ENCODE measurements at places on chromosomes 1 and 21. TPM values are rescaled to one million over a fixed set of nuclear protein-coding genes. Genes with fewer than 3 reads are reported as not detected.

The GUCA2A gene
- not detected for total RNA-seq

The FCRLB gene
- total RNA-seq, result 0.36 TPM

The MAGI3 gene
- total RNA-seq, result 18.9 TPM

The TSPEAR gene
- total RNA-seq, result not detected

The OR2T1 gene
- not detected for total RNA-seq

The PGLYRP4 gene
- total RNA-seq, result 1.7 TPM

The LRRC47 gene
- total RNA-seq, result 52.2 TPM

The OR2G6 gene
- not detected for total RNA-seq

The FCRL3 gene
- not detected for total RNA-seq

The AMY1B gene
- total RNA-seq, result not detected

The GABRD gene
- total RNA-seq, result 0.64 TPM

- H3K27ac ChIP-seq, result no peak overlapping the region
- H3K4me3 ChIP-seq, result no peak overlapping the region
- H3K36me3 ChIP-seq, result peaks cover 5% of the 10 kb centered on the region
- H3K27me3 ChIP-seq, result peaks cover 11% of the 10 kb centered on the region
- no peak for DNase-seq
Measured at GRCh38 chr1:1006305-1007159, 6.6 kb upstream of the HES4 start.

- peak overlapping the region; percentile 100 for H3K27ac ChIP-seq
- H3K4me1 ChIP-seq, result peaks cover 60% of the 10 kb centered on the region
- H3K4me3 ChIP-seq, result peak overlapping the region; percentile 100
- H3K36me3 ChIP-seq, result peaks cover 49% of the 10 kb centered on the region
- H3K27me3 ChIP-seq, result peaks cover 56% of the 10 kb centered on the region
Measured at GRCh38 chr1:47229031-47229885, 2.8 kb downstream of the TAL1 start.

DNA sequence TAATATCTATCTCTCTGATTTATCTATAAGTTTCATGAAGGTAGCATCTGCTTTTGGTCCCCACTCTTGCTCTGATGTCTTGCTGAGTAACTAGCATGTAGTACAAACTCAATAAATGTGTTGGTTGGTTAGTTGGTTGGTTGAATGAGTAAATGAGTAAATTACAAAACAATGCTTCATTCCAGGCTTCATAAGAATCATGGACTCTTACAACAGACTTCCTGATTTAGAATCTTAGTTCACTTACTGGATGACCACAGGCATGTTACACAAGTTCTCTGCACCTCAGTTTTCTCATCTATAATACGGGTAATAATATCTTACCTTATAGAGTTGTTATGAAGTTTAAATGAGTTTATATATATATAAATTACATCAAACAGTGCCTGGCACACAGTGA, 98.6 kb downstream of the ZNF281 start:
- no peaks in the 10 kb centered on the region for H3K36me3 ChIP-seq
- no peak overlapping the region for H3K27ac ChIP-seq
- no peak for DNase-seq
- no peaks in the 10 kb centered on the region for H3K4me1 ChIP-seq
- no peak overlapping the region for H3K4me3 ChIP-seq
- H3K27me3 ChIP-seq, result peaks cover 1% of the 10 kb centered on the region

DNA sequence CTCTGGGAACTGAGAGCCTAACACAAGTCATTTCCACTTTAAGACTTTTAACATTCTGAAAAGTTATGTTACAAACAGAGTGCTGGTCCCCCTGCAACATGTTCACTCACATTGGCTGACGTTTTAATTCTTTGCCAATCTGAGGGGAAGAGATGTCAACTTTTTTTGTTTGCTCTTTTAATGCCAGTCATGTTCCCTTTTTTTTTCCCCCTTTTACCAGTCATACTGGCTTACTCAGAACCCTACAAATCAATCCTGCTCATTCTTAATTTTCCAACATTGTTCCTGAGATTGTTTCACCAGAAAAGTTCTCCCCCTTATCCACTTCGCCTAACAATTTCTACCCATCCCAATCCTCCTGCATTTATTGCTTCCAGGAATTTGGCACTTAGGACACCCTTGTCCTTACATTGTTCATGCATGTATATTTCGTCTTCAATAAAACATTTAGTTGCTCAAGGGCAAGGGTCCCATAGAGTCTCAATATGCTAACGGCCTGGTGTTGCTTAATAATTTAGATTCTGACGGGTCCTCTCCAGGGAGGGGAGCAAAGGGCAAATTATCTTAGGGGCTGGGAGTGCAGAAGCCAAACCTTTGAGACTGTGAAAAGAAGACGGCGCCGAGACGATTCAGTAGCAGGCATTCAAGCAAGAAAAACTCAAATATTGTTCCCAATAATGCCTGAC, 624 bp upstream of the CR1L start:
- H3K4me1 ChIP-seq, result peaks cover 47% of the 10 kb centered on the region
- peak overlapping the region; percentile 28 for H3K27ac ChIP-seq
- no peak for DNase-seq

DNA sequence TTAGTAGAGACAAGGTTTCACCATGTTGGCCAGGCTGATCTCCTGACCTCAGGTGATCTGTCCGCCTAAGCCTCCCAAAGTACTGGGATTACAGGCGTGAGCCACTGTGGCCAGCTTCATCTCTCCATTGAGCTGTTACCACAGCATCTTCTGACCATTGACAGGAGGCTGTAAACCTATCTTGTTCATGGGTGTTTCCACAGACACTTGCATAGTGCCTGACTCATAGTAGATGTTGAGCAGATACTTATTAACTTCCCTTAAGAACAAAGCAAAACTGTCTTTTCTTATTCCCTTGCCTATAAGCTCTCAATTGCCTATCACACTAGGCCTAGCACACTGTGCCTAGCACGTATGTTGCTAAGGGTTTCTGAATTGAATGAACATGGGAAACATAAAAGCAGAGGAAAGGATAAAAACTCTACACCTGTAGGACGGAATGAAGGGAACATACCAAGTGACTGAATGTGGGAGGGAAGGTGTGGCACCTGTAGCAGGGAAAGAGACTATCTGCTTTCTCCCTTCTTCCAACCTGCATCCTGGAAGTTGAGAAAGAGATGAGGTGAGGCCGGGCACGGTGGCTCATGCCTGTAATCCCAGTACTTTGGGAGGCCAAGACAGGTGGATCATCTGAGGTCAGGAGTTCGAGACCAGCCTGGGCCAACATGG, 1.2 kb upstream of the C1orf54 start:
- peaks cover 39% of the 10 kb centered on the region for H3K36me3 ChIP-seq
- peak overlapping the region; percentile 98 for H3K27ac ChIP-seq
- H3K27me3 ChIP-seq, result peaks cover 23% of the 10 kb centered on the region
- peak overlapping the region; percentile 81 for H3K4me3 ChIP-seq
- DNase-seq, result no peak

DNA sequence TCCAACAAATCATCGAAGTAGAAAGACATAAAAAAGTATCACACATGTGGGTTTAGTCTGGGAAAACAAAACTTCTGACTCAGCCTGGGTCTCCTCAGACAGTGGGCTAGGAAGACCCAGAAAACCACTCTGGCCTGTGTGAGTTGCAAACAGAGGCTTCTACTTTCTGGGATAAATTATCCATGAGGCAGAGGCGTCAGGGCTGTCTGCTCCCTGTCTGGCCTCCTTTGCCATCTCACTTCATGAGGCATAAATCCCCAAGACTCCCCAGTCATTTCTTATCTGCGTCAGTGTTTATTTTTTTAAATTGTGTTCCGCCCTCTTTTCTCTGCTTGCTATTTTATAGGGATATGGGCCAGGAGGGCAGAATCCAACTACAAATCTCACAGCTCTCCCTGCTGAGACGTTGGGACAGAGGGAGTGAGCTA, 80.6 kb upstream of the TRABD2B start:
- peaks cover 9% of the 10 kb centered on the region for H3K4me1 ChIP-seq
- no peak overlapping the region for H3K27ac ChIP-seq
- H3K4me3 ChIP-seq, result no peak overlapping the region
- H3K36me3 ChIP-seq, result no peaks in the 10 kb centered on the region
- no peaks in the 10 kb centered on the region for H3K27me3 ChIP-seq

GRCh38 chr1:224736619-224737352, 120.7 kb downstream of the CNIH3 start:
- no peak overlapping the region for H3K27ac ChIP-seq
- H3K4me1 ChIP-seq, result peaks cover 24% of the 10 kb centered on the region
- DNase-seq, result no peak
- no peak overlapping the region for H3K4me3 ChIP-seq
- no peaks in the 10 kb centered on the region for H3K36me3 ChIP-seq
- H3K27me3 ChIP-seq, result peaks cover 8% of the 10 kb centered on the region

DNA sequence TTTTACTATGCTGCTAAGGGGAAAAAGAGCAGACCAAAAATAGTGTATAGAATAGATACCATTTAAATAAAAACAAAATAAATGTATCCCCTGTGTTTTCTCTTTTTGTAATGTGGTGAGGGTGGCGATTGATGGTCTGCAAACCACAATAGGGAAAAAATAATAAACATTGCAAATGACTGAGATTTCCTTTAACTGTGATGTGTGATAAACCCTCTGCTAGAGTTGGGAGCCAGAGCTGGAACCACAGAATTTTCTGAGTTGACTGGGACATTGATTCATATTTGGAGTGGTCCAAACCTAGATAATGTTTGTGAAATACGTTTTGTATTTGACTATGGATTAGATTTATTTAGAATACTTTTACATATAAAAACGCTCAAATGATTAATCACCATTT, 70.6 kb upstream of the PTGFR start:
- H3K36me3 ChIP-seq, result no peaks in the 10 kb centered on the region
- no peaks in the 10 kb centered on the region for H3K27me3 ChIP-seq
- H3K27ac ChIP-seq, result no peak overlapping the region
- no peaks in the 10 kb centered on the region for H3K4me1 ChIP-seq
- H3K4me3 ChIP-seq, result no peak overlapping the region

DNA sequence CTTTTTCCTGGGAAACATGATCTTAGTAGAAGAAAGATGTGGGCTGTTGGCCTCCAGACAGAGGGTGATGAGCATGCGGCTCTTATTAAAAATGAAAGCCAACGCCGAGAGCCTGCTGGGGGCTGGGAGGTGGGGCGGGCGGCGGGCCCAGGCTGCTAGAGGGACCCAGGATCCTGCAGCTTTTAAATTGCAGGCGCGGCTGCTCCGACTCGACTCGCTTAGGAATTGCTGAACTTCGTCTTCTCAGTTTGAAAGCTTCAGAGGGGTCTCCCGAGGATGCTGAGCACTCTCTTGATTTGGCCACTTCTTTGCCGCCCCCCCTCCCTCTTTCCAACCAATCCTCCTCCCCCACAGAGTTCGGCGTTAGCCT, 1.2 kb downstream of the AGPAT3 start:
- no peak overlapping the region for H3K27ac ChIP-seq
- peaks cover 8% of the 10 kb centered on the region for H3K27me3 ChIP-seq
- peaks cover 4% of the 10 kb centered on the region for H3K4me1 ChIP-seq
- H3K4me3 ChIP-seq, result peak overlapping the region; percentile 78

- H3K4me1 ChIP-seq, result peaks cover 5% of the 10 kb centered on the region
- no peak overlapping the region for H3K4me3 ChIP-seq
- peaks cover 4% of the 10 kb centered on the region for H3K27me3 ChIP-seq
Measured at GRCh38 chr21:29164323-29164942, 34.0 kb downstream of the MAP3K7CL start.

DNA sequence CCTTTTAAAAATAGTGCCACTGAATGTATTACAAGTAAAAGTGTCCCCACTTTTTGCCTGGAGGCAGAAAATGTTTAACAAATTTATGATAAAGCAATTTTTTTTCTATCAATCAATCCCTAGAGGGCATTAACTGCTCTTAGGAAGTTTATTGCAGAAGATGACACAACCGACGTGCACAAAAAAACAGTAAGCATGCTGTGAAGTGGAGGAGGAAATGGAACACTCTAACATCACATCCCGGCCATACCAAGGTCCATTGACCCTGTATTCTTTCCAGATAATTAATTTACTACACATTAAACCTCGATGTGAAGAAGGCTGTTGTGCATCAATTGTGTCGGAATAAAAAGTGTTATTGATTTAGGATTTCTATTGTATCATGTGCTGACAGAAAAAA, 264.9 kb upstream of the NR5A2 start:
- no peaks in the 10 kb centered on the region for H3K27me3 ChIP-seq
- H3K27ac ChIP-seq, result no peak overlapping the region
- H3K4me3 ChIP-seq, result no peak overlapping the region
- no peaks in the 10 kb centered on the region for H3K4me1 ChIP-seq

DNA sequence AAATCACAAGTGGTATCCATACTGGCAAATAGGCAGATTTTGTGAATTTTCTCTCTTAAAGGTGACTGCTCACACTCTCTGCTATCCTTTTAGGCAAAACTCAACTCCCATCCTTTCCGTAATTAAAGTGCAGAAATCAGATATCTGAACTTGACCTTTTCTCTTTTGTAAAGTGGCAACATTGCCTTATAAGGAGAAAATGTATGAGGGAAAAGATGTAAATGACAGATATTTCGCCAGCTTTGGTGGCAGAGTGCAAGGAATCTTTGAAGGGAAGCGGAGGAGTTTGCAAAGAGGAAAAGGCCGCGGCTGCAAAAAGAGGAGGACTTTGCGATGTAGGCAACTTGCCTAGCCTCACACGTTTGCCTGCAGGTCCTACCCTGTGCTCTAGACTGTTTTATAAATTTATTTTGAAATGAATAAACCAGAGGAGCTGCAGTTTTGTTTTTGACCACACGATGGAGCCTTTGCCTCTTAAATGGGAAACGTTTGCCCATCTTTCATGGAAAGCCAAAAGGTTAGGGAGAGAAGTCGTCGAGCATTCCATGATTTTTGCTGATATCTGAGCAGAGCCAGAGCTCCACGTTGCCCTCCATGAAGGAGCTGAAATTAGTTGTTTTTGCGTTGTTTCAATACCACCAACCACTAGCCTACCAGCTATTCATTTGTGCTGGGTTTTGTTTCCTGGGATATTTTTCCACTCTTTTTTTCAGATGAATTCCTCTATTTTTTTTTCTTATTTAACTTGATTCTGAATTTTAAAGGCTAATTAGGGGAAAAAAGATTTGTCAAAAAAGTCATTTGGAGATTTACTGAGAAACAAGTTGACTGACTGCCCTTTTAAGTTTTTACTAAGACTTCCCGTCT, 242.3 kb downstream of the LMX1A start:
- H3K4me1 ChIP-seq, result peaks cover 3% of the 10 kb centered on the region
- peaks cover 5% of the 10 kb centered on the region for H3K27me3 ChIP-seq
- DNase-seq, result peak; percentile 61

- peaks cover 7% of the 10 kb centered on the region for H3K36me3 ChIP-seq
- no peak for DNase-seq
- H3K4me3 ChIP-seq, result no peak overlapping the region
Measured at GRCh38 chr1:1554926-1555915, 14.8 kb upstream of the TMEM240 start.

- no peaks in the 10 kb centered on the region for H3K36me3 ChIP-seq
- H3K4me1 ChIP-seq, result peaks cover 6% of the 10 kb centered on the region
- H3K27ac ChIP-seq, result peak within 1 kb of the TSS; percentile 71
- peak within 1 kb of the TSS; percentile 97 for H3K4me3 ChIP-seq
Measured at GRCh38 chr1:216723274-216723780, at the start of gene ESRRG. ESRRG (minus strand) TSS chr1:216723429; CDS start chr1:216723299, 130 bp downstream.

- H3K4me3 ChIP-seq, result no peak overlapping the region
- no peaks in the 10 kb centered on the region for H3K36me3 ChIP-seq
- H3K27ac ChIP-seq, result no peak overlapping the region
- peaks cover 3% of the 10 kb centered on the region for H3K4me1 ChIP-seq
- no peak for DNase-seq
Measured at GRCh38 chr21:25036775-25037174, 570.5 kb downstream of the MRPL39 start.

GRCh38 chr1:245301921-245302320, 147.1 kb downstream of the KIF26B start:
- peaks cover 9% of the 10 kb centered on the region for H3K4me1 ChIP-seq
- H3K36me3 ChIP-seq, result no peaks in the 10 kb centered on the region
- peak overlapping the region; percentile 15 for H3K27ac ChIP-seq
- H3K27me3 ChIP-seq, result no peaks in the 10 kb centered on the region
- no peak overlapping the region for H3K4me3 ChIP-seq

GRCh38 chr1:110463725-110464124, 12.8 kb downstream of the PROK1 start:
- peak overlapping the region; percentile 11 for H3K4me3 ChIP-seq
- H3K4me1 ChIP-seq, result no peaks in the 10 kb centered on the region
- H3K27me3 ChIP-seq, result peaks cover 5% of the 10 kb centered on the region
- H3K36me3 ChIP-seq, result no peaks in the 10 kb centered on the region
- H3K27ac ChIP-seq, result no peak overlapping the region
